ENCODE measurements at places on chromosomes 13 and 19.
A peak's percentile ranks its signal among the peaks of the same experiment; 100 is the strongest.

GRCh38 chr13:26710166-26710565 is 50.4 kb downstream of the GPR12 start:
- DNase-seq: no peak

- DNase-seq: no peak
These were observed 180.7 kb downstream of the SLITRK6 start for GRCh38 chr13:85618521-85618920.

- peak; percentile 75 for DNase-seq
These were observed 230.2 kb downstream of the TDRD3 start for GRCh38 chr13:60627071-60627686.

DNA sequence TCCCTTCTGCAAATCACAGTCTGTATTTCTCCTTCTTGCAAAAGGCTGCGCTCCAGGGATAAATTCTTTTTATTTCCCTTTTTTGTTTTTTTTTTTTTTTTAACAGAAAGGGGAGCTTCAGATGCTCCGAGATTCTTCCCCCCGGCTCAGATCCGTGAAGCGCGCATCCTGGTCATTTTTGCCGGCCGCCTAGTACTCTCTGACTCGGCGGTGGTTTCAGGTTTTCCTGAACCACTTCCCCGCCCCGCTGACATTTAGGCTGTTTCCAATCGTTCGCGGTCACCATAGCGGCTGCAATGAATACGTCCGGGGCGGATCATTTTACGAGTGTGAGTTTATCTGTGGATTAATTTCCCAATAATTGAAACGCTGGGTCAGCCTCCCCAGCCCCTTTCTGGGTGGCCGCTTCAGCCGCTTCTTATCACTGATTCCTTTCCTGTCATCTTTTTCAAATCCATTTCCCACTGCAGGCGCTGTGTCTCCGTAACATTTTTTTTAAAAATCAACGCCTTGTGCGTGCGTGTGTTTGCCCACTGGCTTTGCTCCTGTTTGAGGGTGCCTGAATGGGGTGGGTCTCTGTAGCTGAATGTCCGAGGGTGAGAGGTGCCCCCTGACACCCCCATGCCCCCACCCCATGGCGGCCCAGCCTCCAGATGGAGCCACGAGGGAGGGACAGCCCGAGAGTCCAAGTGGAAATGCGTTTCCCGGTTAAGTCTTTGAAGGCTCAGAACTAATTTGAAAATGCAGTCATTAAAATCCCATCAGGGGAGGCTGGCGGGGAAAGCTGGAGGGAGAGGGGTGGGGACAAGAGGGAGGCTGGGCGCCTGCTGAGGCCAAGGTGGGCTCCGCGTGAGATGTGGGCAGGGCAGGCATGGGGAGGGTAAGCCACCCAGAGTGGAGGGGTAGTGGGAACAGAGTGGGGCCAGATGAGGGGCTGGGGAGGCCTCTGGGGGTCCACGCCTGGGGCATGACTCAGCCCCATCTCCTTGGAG is 10.6 kb downstream of the ONECUT3 start:
- DNase-seq: no peak

DNA sequence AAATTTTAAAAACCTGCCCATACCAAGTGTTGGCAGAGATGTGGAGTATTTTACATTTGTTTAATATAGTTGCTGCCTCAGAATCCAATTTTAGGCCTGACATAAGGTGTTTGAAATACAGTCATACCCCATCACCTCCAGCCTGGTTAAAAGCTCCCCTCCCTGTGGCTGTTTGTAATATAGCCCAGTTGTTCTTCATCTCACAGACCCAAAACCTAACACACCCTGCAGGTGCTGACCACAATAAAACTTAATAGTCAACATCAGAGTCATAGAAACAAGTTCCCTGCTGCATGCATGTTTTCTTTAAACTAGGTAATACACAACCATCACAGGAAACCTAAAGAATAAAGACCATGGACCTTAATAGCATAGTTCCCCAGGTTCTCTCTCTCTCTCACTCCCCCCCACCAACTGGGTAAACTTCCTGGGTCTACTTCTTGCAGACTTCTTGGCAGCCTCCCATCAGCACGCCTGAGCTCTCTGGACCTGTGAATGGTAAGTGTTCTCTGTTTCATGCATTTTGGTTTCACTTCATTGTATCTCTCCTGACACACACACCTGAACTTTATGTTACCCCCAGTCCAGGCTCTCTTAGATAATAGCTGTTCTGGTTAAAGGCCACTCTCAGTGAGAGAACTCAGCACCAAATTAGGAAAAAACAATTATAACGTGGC is 1369.9 kb downstream of the EFNB2 start:
- no peak for DNase-seq

- no peak for DNase-seq
These were observed 18.4 kb downstream of the NFIX start for GRCh38 chr19:13013649-13014048.

DNA sequence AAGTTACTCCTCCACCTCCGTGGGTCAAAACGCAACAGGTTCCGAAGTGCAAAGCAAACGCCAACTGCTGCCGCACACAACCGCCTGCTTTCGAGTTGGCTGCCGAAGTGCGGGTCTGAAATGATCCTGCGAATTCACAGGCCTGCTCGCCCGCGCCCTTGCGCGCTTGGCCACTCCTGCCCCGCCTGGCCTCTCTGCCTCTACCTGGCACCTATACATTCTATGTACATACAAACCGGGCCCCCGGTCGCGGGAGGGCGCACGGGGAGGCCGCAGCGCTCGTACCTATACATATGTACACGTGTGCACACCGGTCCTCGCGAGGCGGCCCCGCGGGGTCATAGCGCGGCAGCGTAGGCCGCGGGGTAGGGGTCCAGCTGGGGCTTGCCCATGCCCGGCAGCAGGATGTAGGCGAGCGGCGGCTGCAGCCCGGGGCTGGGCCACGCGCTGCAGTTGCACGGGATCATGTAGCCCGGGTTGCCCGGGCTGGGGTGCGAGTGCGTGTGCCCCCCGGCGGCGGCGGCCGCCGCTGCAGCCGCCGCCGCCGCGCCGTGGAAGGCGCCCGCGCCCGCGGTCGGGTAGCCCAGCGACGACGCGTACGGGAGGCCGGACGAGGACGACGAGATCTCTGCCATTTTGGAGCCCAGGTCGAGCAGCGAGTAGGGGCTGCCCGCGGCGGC is 1.3 kb downstream of the SOX21 start:
- peak; percentile 53 for DNase-seq

- DNase-seq: no peak
These were observed 4.3 kb downstream of the ZNF486 start for GRCh38 chr19:20171285-20171684.

GRCh38 chr19:42114412-42114811 is 17.8 kb downstream of the POU2F2 start:
- no peak for DNase-seq

DNA sequence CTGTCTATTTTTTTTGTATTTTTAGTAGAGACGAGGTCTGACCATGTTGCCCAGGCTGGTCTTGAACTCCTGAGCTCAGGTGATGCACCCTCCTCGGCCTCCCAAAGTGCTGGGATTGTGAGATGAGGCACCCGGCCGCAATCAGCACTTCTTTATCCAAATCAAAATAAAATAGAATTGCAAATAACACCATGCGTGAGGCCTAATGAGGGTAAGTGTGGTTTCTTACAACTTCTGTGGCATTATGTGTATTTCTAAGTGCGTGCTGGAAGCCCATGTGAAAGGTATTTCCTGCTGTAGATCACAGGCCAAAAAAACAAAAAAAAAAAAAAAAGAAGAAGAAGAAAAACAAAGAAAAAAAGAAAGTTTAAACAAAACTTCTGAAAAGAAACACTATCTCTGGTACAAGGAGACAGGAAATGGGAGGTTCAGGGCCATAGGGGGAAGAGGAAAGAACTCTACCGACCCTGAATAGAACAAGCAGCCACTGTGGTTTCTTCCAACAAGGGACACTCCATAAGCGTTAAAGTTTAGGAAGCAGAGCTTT is 3.0 kb upstream of the GRAMD1A start:
- no peak for DNase-seq

- DNase-seq: no peak
These were observed 18.9 kb upstream of the IGFL1 start for GRCh38 chr19:46210669-46211068.

GRCh38 chr19:1848399-1849131 is at the start of gene REXO1:
REXO1 (minus strand) TSS chr19:1848483; CDS start chr19:1848358, 125 bp downstream.
- peak; percentile 99 for DNase-seq

GRCh38 chr13:100584896-100585295 is 3.7 kb downstream of the GGACT start:
- DNase-seq: no peak

GRCh38 chr13:49580980-49581680 is 4.2 kb downstream of the RCBTB1 start:
- DNase-seq: no peak

DNA sequence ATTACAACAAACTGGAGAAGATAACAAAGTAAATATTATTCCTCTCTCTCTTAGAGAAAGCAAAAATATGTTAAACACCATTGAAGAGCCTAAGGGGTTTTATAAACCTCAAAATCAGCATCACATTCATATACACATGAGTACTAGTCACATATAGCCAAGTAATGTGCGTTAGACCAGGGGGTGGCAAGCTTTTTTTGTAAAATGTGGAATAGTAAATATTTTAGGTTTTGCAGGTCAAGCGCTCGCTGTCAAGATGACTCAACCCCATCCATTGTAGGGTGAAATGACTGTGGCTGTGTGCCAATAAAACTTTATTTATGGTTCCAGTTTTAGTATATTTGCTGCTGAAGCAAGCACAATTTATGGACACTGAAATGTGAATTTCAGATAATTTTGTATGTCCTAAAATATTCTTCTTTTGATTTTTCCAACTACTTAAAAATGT is 21.7 kb downstream of the RFX2 start:
- DNase-seq: no peak

DNA sequence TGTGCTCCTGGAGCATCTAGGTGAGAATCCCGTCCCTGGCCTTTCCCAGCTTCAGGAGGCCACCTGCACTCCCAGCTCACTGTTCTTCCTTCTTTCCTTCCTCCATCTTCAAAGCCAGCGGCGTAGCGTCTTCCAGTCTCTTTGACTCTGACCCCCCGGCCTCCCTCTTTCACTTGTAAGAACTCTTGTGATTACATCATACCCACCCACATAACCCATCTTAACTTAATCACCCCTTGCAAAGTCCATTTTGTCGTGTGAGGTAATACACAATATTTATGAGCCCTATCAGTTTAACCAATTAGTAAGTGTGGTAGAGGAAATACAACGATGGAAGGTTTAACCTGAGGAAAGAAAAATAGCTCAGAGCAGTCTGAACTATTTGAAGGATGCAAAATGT is 4.6 kb upstream of the CDC16 start:
- DNase-seq: peak; percentile 43

GRCh38 chr19:19775891-19776205 is 42.9 kb upstream of the ZNF14 start:
- no peak for DNase-seq

DNA sequence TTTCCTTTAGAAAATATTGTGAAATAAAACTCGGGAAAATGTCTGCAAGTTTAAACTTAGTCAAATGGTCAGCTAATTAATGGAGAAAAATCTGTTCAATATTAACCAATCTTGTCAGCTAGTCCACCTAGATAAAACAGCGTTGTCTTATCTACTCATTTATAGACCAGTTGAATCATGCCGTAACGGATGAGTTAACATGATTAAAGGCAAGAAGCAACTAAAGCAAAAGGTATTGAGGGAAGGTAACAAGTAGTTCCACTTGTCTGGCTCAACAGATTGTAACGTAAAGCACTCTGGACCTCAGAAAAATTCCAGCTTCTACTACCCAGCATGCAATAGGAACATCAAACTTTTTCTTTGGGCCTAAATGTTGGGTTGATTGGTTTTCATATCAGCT is 958.2 kb downstream of the DIAPH3 start:
- DNase-seq: no peak

- no peak for DNase-seq
These were observed 47.6 kb downstream of the INSR start for GRCh38 chr19:7246601-7247000.

DNA sequence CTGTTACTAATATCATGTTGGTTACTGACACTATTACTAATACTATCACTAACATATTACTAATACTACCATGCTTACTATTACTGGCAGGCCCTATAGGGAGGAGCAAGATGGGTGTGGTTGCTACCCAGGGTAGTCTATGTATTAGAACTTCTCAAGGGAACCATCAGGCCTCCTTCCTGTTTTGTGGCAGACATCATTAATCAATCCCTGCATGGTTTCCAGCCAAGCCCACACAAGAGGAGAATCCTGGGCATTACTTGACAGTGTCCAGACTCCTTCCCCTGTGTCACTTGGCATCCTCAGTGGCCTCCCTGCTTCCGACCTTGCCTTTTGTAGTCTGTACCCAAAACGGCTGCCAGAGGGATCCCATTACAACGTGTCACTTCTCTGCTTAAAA is 8.9 kb downstream of the HAS1 start:
- no peak for DNase-seq

GRCh38 chr19:1861599-1862031 is 1.8 kb downstream of the KLF16 start:
- no peak for DNase-seq

DNA sequence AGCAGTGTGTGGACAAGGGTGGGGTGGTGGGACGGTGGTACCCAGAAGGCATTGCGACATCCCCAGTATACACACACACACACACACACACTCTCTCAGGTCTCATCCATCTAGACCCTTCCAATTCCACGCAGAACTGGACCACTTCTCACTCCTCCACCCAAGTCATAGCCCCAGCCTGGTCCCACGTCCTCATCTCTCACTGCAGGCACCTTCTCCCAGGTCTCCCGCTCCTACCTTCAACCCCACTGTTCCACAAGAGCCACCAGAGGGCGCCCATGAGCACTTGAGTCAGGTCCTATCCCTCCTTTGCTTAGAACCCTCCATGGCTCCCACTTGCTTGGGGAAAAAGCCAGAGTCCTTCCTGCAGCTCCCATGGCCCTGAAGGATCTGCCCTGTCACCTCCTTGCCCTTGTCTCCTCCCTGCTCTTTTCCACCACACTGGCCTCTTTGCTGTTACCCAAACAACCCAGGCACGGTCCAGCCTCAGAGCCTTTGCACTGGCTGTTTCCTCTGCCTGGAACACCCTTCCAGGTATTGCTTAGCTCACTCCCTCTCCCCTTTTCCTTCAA is 62.6 kb downstream of the IER2 start:
- DNase-seq: peak; percentile 84

- no peak for DNase-seq
These were observed 199.1 kb downstream of the STK24 start for GRCh38 chr13:98377635-98378378.

GRCh38 chr19:37114001-37114400 is 35.8 kb downstream of the ZNF420 start:
- DNase-seq: peak; percentile 13

GRCh38 chr19:591099-591958 is 1.6 kb downstream of the HCN2 start:
- DNase-seq: peak; percentile 52

GRCh38 chr13:99429670-99430069 is 71.6 kb upstream of the TM9SF2 start:
- DNase-seq: no peak

DNA sequence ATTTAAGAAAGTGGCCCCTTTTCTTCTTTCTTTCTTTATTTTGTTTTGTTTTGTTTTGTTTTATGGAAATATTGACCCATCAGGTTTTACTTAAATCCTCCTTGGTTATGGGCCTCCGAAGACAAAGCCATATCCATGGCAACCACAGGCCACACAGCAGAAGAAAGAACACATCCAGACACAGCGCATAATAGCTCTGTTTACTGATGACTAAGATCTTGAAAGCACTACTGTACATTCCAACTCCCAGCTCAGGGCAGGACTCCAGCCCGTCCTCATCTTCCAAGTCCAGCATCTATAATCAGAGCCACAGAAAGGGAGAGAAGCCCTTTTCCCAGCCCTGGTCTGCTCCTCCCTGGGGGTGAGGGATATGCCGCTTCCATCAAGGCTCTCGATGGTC is 84.3 kb downstream of the NUFIP1 start:
- DNase-seq: no peak

GRCh38 chr13:98349731-98350305 is 172.7 kb upstream of the RNF113B start:
- peak; percentile 70 for DNase-seq

- DNase-seq: peak; percentile 98
These were observed 9.5 kb downstream of the GPX4 start for GRCh38 chr19:1113030-1113985.

Measured in WTC11 (cell line).